ENCODE measurements at places on chromosomes 1 and 21. TPM values are rescaled to one million over a fixed set of nuclear protein-coding genes. Genes with fewer than 3 reads are reported as not detected.

The PGLYRP3 gene
- total RNA-seq = not detected

The CLDN17 gene
- total RNA-seq = not detected

The HAO2 gene
- total RNA-seq = 0.27 TPM

The C1QA gene
- total RNA-seq = not detected

The S1PR1 gene
- total RNA-seq = 21.5 TPM

The KRTAP19-7 gene
- not detected for total RNA-seq

The MCL1 gene
- 257 TPM for total RNA-seq

The FCRL3 gene
- not detected for total RNA-seq

The IRF6 gene
- total RNA-seq = 43.1 TPM

The SEMA6C gene
- 15.0 TPM for total RNA-seq

The S100A9 gene
- 3.5 TPM for total RNA-seq

The KRTAP12-2 gene
- total RNA-seq = not detected

The A3GALT2 gene
- total RNA-seq = 0.58 TPM

The NUP210L gene
- 0.04 TPM for total RNA-seq

The CFHR2 gene
- total RNA-seq = not detected

The SH2D1B gene
- total RNA-seq = not detected

The KRTAP10-1 gene
- total RNA-seq = not detected

The IGSF3 gene
- 59.2 TPM for total RNA-seq

The AQP10 gene
- 1.00 TPM for total RNA-seq

The CFHR3 gene
- 0.93 TPM for total RNA-seq

The APOBEC4 gene
- not detected for total RNA-seq

The OR2T11 gene
- total RNA-seq = not detected

The PTCH2 gene
- 1.4 TPM for total RNA-seq

The MLLT11 gene
- total RNA-seq = 16.9 TPM

The AKT3 gene
- 110 TPM for total RNA-seq

The PTPN14 gene
- 74.9 TPM for total RNA-seq

The PPIAL4G gene
- total RNA-seq = not detected

The ARMH1 gene
- total RNA-seq = 19.1 TPM

The OR2T35 gene
- not detected for total RNA-seq

The LCA5L gene
- total RNA-seq = 0.86 TPM

The S100A16 gene
- 22.1 TPM for total RNA-seq

The LMNA gene
- 96.9 TPM for total RNA-seq

The CD34 gene
- total RNA-seq = 1.6 TPM

The COL24A1 gene
- total RNA-seq = 2.7 TPM

The KRTAP10-2 gene
- total RNA-seq = not detected

The ATP1A2 gene
- total RNA-seq = 0.54 TPM

The IFI44L gene
- 105 TPM for total RNA-seq

The PRRX1 gene
- total RNA-seq = 8.9 TPM

The ACTA1 gene
- 3.6 TPM for total RNA-seq

The TMOD4 gene
- 0.77 TPM for total RNA-seq

The SH3BP5L gene
- 26.9 TPM for total RNA-seq

The RIMS3 gene
- 13.0 TPM for total RNA-seq

The SLC35E2B gene
- 119 TPM for total RNA-seq
